HuH-7 (cell line): ENCODE measurements at places on chromosomes 6 and 20.

DNA sequence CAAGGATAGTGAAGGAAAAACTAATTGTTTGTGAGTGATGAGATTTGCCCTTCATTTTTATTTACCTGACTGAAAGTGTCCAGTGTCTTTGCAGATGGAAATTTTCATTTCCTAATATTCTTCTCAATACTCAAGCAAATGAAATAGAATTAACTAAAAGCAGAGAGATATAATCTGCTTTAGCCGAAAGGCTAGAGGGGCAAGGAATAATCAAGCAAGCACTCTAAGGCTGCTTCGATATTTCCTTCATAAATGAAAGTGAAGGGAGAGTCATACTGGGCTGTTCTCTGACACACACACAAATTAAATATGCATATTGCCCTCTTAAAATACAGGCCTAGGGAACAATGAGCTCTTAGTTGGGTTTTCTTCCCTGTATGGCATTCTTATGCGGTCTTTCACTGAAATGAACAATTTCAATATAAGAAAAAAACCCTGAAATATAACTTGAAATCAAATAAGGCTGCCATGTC, 47.5 kb upstream of the POPDC3 start:
- DNase-seq = no peak

DNA sequence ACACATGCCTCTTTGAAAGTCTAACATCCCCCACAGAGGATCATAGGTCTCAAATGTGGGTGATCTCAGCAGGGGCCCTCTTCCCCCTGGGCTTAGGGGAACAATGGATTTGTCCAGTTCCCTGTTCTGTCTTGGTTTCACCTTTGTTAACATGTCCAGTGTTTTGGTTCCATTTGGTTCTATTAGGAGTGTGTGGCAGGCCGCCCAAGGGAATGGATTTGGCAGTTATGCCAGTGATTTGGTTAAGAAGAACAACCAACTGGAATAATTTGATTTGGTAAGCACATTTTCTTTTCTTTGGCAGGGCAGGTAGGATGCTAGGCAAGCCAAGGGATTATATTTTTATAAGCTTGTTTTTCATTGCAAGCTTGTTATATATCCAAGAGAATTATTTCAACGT, 28.5 kb upstream of the ENPP1 start:
- DNase-seq = no peak

DNA sequence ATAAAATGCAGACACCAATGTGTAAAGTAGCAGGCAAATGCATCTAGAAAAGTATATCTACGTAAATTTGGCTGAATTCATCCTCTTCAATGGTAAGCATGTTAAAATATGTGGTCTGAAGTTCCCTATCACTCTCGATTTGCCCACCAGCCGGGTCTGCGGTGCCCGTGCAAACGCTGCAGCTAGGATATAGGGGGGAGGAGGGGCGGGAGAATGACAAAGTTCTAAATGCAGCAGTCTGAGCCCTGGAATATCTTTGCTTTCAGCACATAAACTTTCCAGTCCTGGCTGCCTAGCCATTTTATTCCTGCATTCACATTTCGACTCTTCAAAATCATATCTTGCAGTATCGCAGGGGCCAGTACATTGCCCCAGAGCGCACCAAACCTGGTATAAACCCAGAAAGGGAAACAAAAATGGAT, 708 bp downstream of the NRN1 start:
- no peak for DNase-seq

DNA sequence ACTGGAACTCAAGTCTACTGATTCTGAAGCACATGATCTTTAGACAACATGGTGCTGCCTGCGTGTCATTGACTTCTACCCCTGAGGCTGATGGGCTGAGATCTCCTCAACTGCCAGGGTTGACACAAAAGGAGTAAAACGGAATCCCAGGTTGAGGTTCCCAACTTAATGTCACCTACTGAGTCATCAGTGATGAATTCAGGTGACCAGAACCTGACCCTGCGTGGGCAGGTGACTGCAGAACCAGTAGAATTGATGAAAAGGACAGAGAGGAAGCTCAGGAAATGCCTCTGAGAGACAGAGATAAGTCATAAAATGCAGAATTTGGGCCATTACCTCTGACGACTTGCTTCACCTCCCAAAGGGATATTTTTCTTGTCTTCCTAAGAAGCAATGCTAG, 7.7 kb upstream of the KIZ start:
- DNase-seq = no peak

GRCh38 chr6:33445119-33445603, 9.2 kb upstream of the ZBTB9 start:
- DNase-seq = no peak

DNA sequence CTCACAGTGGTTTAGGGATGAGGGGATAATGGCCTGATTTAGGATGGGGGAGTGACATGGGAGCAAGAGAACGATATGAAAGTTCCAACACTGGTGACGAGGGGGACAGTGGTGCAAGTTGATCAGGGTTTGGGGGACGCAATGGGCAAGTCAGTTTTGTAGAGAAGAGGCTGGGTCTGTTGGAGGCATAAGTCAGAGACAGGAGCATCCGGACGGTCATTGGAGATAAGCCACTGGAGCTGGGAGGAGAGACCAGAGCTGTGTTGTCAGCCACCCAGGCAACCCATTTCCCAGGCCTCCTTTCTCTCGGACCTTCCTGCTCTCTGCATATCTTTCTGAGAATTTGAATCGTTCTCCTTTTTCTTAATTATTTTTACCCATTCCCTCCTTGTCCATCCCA, 9.5 kb downstream of the DNPH1 start:
- DNase-seq = no peak

- peak; percentile 70 for DNase-seq
Observed at GRCh38 chr6:148746363-148747144, at the start of gene UST. Gene UST (plus strand): TSS chr6:148747030. CDS start chr6:148747431, 401 bp downstream.

DNA sequence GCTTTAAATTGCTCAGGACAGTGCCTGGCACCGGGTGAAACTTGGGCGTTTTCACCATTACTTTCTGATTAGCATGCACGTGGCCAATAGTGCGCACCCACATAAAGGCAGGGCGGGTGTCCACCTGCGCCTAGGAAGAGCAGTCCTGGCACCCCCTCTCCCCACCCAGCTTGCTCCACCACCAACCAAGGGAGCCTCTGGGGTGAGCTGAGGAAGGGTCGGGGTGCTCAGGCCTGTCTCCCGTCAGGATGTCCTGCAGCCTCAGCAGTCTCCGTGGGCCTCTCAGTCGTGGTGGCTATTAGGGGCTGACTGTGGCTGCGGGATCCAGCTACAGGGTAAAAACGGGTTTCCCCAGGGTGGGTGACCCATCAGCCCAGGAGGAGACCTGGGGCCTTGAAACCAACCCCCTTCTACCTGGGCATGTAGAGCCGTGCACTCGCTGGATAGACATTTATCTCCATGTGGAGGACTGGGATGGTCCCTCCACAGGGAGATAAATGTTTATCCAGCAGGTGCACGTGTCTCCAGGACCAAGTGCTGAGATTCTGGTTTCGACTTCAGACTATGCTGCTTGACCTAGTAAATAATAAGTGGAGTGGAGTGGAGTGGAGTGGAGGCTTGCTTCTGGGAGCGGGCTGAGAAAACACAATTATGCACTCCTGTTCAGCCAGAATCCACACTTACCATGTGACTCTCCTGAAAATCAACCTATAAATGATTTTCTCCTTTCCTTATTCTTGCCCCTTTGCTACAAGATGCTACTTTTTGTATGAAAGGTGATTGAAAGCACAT, 91.1 kb downstream of the ZDHHC14 start:
- no peak for DNase-seq

GRCh38 chr20:14832630-14833029, 495.2 kb upstream of the FLRT3 start:
- DNase-seq = no peak

- DNase-seq = no peak
Observed at GRCh38 chr6:157185986-157186385, 137.3 kb downstream of the TMEM242 start.

DNA sequence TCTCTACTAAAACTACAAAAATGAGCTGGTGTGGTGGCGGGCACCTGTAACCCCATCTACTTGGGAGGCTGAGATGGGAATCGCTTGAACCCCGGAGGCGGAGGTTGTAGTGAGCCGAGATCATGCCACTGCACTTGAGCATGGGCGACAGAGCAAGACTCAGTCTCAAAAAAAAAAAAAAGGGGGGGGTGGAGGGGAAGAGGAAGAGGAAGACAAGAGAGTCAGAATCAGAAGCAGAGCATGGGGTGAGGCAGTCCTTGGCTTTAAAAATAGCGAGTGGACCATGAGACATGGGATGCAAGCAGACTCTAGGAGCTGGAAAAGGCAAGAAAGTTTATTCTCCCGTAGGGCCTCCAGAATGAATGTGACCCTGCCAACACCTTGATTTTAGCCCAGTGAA, 3.9 kb upstream of the SLC9A8 start:
- no peak for DNase-seq

DNA sequence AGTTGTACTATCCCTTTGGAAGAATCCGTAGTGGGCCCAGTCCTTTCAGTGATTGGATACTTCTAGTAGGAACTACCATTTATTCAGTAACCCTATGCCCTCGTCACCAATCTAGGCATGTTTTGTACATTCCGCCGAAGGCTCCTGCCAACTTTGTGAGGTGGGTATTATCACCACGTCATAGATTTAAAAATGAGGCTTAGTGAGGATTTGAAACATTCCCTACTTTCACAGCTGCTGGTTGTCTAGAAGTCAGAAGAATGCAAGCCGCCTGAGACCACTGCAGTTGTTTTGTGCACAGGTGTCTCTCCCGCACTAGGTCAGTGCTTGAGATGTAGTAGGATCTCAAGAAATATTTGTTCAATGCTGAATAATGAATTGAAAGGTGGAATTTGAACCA, 32.6 kb downstream of the ENPP1 start:
- DNase-seq = no peak

DNA sequence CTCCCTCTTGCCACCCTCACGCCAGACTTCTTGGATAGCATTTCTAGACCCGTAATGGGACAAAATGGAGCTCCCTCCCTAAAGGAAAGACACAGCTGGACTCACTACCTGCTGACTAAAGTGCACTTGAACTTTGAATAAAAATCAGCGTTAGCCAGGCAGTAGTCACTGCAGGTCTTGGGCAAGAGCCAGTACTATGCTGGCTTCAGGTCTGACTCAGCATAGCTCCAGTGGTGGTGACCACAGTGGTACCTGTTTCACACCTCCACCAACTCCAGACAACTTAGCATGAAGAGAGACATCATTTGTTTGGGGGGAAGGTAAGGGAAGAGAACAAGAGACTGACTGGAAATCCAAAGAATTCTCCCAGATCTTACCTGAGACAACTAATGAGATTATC, 906.8 kb downstream of the GRIK2 start:
- DNase-seq = no peak

DNA sequence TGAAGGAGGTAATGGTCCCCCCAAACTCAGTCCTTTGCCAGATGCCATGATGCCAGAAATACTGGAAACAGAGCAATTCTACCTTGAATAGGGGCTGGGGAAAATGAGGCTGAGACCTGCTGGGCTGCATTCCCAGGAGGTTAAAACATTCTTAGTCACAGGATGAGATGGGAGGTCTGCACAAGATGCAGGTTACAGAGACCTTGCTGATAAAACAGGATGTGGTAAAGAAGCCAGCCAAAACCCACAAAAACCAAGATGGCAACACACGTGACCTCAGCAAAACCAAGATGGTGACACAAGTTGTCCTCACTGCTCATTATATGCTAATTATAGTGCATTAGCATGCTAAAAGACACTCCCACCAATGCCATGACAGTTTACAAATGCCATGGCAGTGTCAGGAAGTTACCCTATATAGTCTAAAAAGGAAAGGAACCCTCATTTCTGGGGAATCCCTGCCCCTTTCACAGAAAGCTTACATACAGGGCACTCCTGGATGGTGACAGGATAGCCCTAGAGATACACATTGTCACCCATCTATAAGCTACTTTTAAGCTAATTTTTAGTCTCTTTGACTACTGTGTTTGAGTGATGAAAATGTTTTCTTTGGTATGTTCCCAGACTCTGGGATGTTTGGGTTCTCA, 979.7 kb downstream of the TBC1D32 start:
- no peak for DNase-seq

- DNase-seq = no peak
Observed at GRCh38 chr6:14272737-14273085, 155.1 kb downstream of the CD83 start.

DNA sequence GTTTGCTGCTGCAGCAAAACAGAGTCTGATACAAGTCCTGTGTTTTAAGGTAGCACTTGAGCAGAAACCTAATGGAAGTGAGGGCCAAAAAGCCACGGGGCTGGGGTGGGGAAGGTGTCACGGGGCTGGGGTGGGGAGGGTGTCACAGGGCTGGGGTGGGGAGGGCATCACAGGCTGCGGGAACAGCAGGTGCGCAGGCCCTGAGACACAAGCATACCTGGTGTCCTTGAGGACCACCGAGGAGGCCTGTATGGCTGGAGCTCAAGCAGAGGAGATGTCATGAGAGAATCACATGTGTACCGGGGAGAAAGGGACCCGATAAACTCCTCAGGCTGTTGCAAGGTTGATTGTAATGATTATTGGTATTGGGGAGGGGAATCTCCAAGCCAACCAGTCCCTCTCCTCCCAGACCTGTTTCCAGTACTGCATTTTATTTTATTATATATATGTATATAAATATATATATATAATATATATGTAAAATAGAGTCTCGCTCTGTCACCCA, 13.6 kb upstream of the SPO11 start:
- DNase-seq = no peak

- DNase-seq = peak; percentile 21
Observed at GRCh38 chr6:113530769-113531168, 326.4 kb upstream of the MARCKS start.

- DNase-seq = no peak
Observed at GRCh38 chr6:33828764-33829731, 25.2 kb upstream of the MLN start.

GRCh38 chr6:107421696-107422256, 37.6 kb downstream of the PDSS2 start:
- no peak for DNase-seq

DNA sequence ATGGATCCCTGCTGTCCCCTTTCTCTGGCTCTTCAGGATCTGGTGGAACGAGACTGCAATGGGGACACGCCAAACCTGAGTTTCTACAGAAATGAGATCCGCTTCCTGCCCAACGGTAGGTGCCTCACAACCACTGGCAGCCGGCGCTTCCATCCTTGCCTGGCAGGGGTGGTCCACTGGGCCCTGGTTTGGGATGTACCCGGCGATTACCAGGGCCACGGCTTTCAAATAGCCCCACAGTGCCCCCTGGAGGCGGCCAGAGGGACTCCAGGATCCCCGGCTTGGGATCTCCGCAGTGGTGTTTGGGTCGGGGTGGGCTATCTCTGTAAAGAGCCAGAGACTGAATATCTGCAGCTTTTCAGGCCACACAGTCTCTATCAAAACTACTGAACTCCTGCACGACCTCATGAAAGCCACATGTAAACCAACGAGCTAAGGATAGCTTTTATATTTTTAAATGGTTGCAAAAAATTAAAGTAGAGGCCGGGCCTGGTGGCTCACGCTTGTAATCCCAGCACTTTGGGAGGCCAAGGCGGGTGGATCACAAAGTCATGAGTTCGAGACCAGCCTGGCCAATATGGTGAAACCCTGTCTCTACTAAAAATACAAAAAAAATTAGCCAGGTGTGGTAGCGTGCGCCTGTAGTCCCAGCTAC, 3.7 kb downstream of the OGFR start:
- peak; percentile 96 for DNase-seq

- DNase-seq = no peak
Observed at GRCh38 chr20:25580711-25581110, 4.6 kb downstream of the NINL start.
